Chondrocyte (in vitro differentiated cells): ENCODE measurements at places on chromosomes 4 and X.

DNA sequence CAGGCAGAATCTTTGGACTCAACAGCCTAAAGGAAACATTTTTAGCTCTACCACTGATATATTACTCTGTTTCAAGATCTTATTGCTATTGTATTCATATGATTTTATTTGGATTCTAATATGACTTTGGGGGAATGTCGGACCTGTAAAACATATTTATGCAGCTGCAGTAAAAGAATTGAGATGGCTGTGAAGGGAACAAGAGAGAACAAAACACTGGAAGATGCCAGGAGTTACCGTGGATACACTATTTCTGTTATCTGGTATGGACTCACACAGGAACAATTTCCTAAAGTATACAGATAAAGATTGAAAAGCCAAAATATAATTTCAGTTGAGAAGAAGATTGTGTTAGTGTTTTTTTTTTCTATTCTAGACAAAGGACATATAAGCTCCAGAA, 113.0 kb upstream of the DCLK2 start:
- DNase-seq = no peak

- no peak for DNase-seq
Observed at GRCh38 chrX:110992611-110993010, 103.4 kb upstream of the PAK3 start.

GRCh38 chr4:88418411-88418810, 38.5 kb upstream of the HERC5 start:
- DNase-seq = no peak

DNA sequence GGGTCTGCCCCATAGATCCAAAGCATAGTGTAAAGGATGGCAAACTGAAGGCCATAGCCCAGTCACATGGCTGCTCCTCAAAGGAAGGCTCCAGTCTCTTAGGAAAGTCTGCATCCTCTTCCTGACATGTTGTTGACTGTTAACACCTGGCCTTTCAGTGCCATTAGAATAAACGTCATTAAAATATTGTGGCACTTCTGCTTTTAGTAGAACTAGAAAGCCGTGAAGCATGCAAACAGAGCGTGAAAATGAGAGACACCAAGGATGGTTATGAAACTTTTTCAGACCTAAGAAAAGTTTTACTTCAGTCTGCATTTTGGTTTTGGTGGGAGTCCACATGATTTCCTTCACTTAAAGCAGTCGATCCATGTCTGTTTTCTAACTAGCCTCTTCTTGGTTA, 41.1 kb upstream of the AFF2 start:
- DNase-seq = no peak

GRCh38 chr4:34271479-34272355, 1972.6 kb downstream of the ARAP2 start:
- no peak for DNase-seq

DNA sequence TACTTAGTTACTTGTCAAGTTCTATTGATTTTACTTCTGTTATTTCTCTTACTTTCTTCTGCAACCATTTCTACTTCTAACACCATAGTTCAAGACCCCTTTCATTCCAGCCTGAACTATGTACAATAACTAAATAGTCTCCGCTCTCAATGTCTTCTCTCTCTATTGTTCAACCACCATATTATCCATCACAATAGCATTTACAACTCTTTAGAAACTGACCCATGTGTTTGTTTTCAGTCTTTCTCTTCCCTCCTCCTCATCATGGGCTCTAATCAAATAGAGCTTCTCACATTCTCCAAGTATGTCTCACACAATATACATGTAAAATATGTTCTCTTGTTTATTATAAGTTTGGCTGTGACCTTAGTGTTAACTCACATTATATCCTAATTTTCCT, 143.6 kb downstream of the ZAR1 start:
- no peak for DNase-seq

GRCh38 chr4:61201961-61202637, 2.0 kb downstream of the ADGRL3 start:
- peak; percentile 90 for DNase-seq

- DNase-seq = no peak
Observed at GRCh38 chr4:36332023-36332781, 50.8 kb downstream of the DTHD1 start.

DNA sequence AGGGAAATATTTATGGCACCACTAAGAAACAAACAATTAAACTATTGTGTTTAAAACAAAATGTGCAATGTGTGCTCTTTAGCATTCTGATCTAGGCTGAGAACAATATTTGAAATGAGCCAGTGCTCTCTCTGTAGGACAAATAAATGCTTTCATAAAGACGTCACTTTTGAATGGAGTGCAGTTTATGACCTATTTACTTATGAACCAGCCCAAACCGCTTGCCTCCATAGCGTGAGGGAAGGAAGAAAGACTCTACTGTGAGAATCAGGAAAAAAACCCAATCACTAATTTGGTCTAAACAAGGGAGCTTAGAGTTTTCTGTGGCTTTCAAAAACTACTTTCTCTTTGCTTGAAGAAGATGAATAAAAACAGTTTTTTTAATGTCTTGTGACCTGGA, 39.4 kb downstream of the SAT1 start:
- no peak for DNase-seq

DNA sequence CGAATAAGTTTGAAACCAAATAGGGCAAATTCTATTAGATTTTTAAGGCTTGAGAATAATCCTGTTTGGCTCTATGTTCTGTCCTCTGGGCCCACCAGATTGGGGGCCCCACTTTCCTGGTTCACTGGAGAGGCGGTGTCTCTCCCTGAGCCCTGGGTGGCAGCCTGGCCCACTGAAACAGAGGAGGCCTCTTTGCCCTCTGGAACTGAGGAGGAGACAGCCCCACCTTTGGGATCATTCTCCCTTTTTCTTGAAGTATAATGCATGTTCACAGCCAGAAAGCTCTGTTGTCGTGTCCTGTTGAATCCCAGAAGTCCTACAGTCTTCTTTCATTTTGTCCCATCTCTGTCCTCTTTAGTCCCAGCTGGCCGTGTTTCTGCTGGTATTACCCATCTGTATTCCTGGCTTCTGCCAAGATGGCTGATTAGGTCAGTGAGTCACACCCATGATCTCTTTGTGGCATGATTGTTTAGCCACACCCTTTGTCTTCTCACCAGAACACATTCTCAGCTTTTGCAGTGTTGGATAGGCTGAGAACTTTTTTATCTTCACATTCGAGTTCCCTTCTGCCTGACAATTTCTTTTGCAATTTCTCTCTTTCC, 8.1 kb upstream of the TBC1D25 start:
- DNase-seq = no peak

DNA sequence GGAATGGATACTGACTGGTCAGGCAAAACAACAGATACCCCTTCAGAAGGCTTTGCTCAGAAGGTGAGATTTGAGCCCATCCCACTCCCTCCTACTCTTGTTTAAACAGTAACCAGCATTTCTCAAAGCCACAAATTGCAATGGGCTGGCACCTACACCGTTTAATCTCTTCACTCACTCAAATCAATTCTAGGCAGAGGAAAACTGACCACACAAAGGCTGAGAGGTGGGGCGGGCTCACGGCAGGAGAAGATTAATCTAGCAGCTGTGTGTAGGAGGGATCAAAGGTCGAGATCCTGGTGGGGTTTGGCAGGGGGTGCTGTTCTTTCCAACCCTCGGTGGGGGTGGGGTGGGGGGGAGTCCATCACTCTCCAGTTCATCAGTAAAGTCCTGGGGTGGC, 622.4 kb downstream of the BCOR start:
- DNase-seq = no peak

GRCh38 chrX:102892103-102892502, 45.0 kb upstream of the RAB40AL start:
- no peak for DNase-seq

GRCh38 chrX:15718283-15718970, 19.6 kb upstream of the CA5B start:
- DNase-seq = no peak

GRCh38 chrX:20463296-20464075, 196.8 kb upstream of the RPS6KA3 start:
- DNase-seq = no peak

- DNase-seq = no peak
Observed at GRCh38 chrX:149473966-149474365, 31.1 kb downstream of the IDS start.

GRCh38 chrX:149272690-149273463, 232.2 kb downstream of the IDS start:
- no peak for DNase-seq

- no peak for DNase-seq
Observed at GRCh38 chr4:21884615-21885014, 64.0 kb downstream of the KCNIP4 start.

GRCh38 chrX:42739741-42740140, 38.2 kb downstream of the PPP1R2C start:
- DNase-seq = no peak

DNA sequence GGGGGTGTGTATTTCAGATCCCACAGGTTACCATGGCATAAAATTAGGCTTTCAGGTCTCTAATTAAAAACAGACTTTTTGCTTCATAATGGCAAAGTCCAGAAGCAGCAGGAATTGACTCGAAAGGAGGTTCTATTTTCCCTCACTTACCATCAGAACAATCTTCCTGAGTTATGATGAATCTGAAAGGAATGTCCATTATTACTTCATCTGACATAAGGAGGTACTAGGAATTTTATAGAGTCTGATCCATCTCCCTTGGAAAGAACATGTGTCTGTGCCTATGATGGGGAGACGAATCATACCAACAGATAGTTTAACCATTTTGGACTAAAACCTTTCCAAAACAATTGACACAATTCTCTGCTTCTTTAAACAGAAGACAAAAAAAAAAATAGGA, 206.3 kb upstream of the FGF13 start:
- no peak for DNase-seq

GRCh38 chr4:2290488-2290887, 28.6 kb upstream of the MXD4 start:
- peak; percentile 77 for DNase-seq

- no peak for DNase-seq
Observed at GRCh38 chr4:106316773-106317409, 541 bp downstream of the AIMP1 start.

DNA sequence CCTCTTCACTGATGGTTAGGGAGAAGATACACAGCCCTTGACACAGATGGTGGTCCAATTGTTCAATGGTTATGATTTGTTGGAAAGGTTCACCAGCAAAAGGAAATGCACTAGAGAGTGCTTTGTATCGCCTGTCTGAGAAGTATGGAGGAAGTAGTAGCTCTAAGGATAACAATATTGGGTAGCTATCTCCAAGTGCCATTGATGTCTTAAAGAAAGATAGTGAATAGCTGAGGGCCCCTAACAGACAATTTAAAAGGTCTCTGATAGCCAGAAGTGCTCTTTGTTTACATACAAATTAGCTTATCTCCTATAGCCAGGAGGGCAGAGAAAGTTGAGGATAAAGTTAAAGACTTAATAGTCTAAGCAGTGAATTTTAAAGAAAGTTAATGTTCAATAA, 33.9 kb upstream of the BLTP1 start:
- no peak for DNase-seq

DNA sequence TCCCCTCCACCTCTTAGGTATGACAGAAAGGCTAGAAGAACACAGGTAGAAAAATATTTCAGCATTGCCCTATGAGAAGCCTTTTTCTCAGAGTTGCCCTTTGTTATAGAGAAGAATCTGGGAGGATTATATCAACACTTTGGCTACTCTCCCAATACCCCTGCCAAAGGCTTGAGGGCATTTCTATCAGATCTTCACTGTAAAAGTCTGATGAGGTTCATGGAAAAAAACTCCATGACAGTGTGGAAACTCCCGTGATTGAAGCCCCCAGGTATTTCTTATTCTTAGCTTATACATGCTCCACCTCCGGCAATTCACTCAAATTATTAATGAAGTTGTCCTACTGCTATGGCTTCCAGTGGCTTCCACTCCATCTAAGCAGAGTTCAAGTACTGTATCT, 753.6 kb downstream of the CENPC start:
- no peak for DNase-seq

- DNase-seq = no peak
Observed at GRCh38 chr4:61385256-61385655, 185.1 kb downstream of the ADGRL3 start.

DNA sequence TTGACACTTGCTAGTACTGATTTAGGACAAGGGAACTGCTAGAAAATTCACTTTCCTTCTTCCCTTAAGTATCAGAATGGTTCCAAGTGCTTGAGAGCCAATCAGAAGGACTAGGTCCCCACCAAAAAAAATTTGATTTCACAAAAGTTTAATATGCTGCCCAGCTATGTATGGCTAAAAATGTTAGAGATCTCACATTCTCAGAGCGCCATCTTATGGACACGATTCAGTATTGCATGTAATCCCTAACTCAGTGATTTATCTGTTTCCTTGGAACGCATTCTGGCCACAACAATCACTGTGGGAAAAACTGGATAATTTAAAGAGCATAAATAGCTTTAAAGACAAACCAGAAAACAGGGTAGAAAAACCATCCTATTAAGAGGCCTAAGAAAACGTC, 255.1 kb upstream of the GPC4 start:
- DNase-seq = no peak

DNA sequence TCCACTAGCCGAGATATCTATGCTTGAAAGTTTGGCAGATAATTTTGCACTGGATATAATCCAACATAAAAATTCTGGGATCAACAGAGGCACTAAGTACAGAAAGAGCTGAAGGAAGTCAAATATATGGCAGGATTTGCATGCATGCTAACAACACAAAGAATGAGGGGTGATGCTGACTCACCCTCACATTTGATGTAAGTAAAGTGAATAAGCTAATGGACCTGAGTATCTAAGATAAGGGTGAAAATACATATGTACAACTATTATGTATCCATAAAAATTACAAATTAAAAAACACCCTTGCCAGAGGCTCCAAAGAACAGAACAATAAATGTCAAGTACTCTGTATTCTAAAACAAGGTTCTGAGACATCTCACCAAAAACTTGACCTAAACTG, 63.8 kb upstream of the PRDX4 start:
- no peak for DNase-seq

DNA sequence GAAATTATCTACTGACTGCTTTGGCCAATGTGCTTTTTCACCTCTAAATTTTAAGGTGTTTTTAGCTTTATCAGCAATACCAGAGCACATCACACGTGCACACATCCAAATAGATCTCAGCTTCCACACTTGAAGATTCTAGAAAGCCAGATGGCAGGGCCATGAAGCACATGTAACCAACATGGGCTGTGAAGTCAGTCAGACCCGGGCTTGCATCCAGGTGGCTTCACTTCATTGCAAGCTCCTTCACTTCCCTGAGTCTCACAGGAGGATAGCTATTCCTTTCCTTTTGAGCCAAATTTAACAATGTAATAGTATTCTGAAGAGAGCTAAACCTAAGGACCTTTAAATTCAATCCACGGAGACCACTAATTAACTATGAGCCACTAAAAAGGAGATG, 86.5 kb downstream of the SH3RF1 start:
- no peak for DNase-seq

- DNase-seq = no peak
Observed at GRCh38 chrX:122218666-122219065, 965.4 kb upstream of the GRIA3 start.

DNA sequence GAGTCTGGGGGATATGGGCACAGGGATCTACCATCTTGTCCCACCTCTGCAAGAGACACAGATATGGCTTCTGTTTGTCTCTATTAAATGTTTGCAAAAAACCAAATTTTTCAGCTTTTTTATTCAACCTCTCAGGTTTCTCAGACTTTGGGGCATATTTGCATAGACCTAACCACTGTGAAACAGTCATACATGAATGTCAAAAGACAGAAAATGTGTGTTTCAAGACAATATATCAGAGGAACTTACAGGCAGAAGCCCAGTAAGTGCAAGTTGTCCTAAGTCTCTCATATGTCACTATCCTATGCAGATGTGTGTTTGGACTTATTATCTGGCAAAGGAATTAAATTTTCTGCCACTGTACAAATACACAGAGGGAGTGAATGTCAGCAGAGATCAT, 951.2 kb downstream of the PCDH18 start:
- no peak for DNase-seq
